ENCODE measurements at places on chromosomes 11 and 22. TPM values are rescaled to one million over a fixed set of nuclear protein-coding genes. Genes with fewer than 3 reads are reported as not detected.

- no peak for DNase-seq
Observed at GRCh38 chr11:69352715-69353319, 58.9 kb downstream of the MYEOV start.

GRCh38 chr11:12074529-12075195, 35.7 kb upstream of the MICAL2 start:
- DNase-seq: no peak

DNA sequence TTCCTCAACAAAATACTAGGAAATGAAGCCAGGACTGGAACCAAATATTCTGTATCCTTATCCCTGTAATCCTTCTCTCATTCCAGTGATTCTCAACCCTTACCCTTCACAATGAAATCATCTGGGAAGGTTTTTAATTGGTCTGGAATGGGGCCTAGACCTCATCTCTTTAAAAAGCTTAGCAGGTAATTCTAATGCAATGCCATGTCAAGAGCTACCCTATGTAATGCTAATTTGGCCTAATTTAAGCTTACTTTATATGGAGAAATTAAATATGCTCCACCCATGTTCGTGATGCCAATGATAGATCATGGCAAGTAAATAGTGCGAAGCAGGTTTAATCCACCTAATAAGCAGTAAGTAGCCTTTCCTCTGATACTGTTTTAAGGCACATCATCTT, 101.7 kb downstream of the SGSM3 start:
- no peak for DNase-seq

DNA sequence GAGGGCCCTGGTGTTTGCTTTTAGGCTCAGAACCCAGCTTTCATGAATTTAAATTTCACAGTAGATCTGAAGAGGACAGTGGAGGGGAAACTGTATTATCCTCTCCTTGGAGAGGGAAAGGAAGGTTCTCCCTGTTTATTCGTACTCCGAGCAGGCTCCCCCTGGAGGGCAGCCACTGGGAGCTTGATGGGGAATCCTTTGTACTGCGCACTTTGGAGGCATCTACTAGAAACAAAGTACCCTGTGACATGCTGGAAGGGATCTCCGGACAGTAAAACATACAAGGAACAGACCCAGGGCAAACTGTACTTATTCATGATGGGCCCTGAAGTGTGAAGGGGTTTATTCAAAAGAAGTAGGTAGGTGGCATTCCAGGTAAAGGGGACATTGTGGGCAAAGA, 27.2 kb downstream of the NAV2 start:
- DNase-seq: no peak

HEPHL1 gene
- total RNA-seq: not detected
